ENCODE measurements at places on chromosomes 6 and 20.

GRCh38 chr6:113564371-113565171 is 292.6 kb upstream of the MARCKS start:
- no peak for DNase-seq

DNA sequence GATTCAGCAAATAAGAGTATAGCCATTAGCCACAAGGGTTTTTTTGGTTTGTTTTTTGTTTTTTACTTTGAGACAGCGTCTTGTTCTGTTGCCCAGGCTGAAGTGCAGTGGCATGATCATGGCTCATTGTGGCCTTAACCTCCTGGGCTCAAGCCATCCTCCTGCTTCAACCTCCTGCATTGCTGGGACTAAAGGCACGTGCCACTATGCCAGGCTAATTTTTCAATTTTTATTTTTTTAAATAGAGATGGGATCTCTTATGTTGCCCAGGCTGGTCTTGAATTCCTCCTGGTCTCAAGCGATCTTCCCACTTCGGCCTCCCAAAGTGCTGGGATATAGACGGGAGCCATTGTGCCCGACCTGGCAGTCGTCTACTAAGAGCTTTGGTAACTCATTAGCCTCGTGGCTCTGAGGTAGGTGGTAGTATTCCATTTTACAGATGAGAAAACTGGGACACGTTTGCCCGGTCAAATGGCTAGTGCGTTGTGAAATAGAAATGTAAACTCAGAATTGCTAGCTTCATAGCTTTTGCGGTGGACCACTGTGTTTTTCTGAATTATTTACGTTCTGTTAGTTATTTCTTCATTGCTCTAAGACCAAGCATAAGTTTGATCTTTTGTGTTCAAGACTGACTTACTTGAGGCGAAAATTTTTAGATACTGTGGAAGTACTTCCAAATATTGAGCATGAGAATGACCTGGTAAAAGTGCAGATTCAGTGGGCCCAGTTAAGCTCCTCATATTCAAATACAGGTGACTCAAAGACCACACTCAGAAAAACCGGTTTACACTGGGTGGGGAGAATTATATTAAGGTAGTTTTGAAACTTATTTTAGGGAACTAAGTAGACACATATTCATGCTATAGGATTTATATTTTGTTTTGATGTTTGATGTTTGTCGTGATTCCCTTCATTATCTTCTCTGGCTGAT is 2.1 kb downstream of the PANK2 start:
- DNase-seq = no peak

DNA sequence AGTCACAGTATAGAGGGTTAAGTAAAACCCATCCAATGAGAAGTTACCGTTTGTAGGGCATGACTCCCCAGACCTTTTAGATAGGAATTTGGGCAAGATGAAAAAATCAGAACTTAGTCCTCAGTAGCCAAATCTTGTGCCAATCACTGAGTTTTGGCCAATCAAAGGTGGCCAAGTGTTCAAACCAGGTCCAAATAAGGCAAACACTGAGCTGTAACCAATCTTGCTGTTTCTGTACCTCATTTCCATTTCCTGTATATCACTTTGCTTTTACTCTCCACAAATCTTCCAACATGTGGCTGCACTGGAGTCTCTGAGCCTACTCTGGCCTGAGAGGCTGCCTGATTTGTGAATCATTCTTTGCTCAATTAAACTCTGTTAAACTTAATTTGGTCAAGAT is 81.8 kb upstream of the GPR6 start:
- no peak for DNase-seq

DNA sequence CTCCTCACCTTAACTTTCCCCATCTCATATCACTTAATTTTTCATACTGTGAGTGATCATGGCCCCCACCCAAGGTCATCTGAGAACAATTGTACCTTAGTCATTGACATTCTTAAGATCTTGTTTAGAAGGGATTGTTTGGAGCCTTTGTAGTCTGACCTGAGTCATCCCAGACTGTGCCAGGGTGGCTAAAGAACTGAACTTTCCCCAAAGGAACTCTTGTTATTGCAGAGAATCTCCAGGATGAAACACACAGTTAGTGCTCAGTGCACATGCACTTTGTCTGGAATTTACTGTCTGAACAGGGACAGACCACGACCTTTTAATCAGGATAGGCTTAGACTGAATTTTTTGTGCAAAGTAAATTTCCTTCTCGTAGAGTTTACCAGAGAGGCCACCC is 112.6 kb upstream of the CCN2 start:
- no peak for DNase-seq

DNA sequence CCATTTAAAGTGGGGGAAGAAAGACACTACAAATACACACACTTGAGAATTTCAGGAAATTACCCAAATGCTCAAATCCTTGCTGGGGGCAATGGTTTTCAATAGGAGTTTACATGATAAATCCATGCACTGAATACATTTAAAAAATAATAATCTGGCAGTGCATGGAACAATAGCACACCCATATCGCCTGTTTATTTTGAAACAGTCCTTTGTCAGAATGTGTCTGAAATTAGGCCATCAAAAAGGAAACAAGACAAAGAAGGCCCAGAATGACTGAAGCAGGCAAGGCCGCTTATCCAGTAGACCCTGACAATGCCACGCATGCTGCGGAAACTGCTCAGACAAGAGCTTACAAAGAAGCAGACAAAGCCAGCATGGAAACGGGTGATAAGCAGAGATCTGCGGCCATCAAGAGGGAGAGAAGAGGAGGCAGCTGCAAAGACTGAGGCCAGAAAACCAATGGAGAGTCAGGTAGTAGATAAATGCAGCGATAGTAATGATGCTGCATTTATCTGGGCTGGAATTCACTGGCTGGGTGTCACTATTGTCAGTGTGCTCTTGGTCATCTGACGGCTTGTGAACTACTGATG is 211.9 kb upstream of the CNR1 start:
- no peak for DNase-seq

GRCh38 chr6:72390548-72390947 is 231.3 kb upstream of the KCNQ5 start:
- no peak for DNase-seq

GRCh38 chr6:137867685-137868509 is 838 bp downstream of the TNFAIP3 start:
- DNase-seq = peak; percentile 63

GRCh38 chr6:56843476-56844349 is 111.2 kb upstream of the BEND6 start:
- peak; percentile 58 for DNase-seq

- no peak for DNase-seq
Observed at GRCh38 chr6:160871320-160871719, 120.2 kb upstream of the MAP3K4 start.

GRCh38 chr20:16360668-16361067 is 212.6 kb downstream of the KIF16B start:
- no peak for DNase-seq

DNA sequence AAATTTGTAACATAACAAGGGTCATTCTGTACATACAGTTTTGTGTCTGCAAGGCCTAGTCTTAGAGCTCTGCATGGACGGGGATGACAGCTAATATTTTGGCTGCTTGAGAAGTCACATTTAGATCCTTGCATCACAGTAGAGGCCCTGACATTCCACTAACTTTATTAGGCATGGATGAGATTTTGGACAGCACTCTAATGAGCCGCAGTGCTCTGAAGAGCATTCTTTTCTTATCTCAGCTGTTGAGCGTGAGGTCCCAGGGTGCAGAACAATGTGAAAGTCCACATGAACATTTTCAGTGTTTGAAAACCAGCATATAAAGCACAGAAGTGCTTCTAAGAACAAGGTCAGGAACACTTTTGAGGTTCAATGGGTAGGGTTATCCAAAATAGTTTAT is 58.9 kb downstream of the IPCEF1 start:
- DNase-seq = no peak

DNA sequence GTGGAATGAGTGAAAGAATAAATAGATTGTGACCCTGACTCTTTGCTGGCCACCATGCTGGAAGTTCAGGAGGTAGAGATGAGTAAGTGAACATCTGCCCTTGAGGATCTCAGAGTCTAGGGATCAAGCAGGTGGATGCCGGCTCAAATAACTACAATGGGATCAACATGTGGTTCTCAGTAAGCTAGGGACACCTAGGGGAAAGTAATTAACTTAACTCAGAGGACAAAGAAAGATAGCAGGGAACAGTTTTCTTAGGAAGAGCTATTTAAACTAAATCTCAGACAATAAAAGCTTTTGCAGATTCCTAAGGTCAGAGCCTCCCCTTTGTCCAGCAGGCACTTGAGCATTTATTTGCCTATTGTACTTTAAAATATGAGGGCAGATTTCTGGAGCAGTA is 29.1 kb downstream of the SLC13A3 start:
- DNase-seq = no peak

- no peak for DNase-seq
Observed at GRCh38 chr6:154703124-154703523, 30.1 kb upstream of the SCAF8 start.

GRCh38 chr20:44209686-44210405 is 725 bp downstream of the OSER1 start:
- DNase-seq = no peak

DNA sequence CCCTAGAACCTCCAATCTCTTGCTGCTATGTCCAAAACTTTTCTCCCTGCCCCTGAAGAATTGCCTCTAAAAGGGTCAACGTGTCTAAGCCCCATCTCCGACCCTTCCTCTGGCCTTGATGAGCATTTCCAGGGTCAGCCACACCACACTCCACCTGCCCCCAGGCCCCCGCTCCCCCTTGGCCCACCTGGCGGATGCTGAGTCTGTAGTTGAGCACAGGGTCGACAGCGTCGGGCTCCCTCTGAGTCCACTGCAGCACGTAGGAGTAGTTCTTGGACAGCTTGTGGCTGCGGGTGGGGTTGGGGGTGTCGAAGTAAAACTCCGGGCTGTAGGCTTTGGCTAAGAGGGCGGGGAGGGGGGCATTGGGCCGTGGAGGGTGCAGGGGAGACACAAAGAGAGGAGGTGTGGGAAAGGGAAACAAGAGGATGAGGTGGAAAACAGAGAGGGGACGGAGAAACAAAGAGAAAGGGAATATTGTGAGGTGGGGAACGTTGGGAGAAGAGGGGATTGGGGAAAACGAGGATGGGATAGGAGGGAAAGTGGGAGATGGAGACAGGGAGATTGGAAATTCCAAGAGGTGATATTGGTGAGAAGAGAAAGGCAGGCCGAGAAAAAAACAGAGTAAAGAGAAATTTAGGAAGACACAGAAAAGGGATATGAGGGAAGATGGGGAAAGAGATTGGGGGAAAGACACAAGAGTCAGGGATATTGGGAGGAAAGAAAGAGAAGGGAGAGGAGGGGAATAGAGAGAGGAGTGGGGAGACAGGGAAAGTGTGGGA is 50.5 kb downstream of the MDGA1 start:
- no peak for DNase-seq

DNA sequence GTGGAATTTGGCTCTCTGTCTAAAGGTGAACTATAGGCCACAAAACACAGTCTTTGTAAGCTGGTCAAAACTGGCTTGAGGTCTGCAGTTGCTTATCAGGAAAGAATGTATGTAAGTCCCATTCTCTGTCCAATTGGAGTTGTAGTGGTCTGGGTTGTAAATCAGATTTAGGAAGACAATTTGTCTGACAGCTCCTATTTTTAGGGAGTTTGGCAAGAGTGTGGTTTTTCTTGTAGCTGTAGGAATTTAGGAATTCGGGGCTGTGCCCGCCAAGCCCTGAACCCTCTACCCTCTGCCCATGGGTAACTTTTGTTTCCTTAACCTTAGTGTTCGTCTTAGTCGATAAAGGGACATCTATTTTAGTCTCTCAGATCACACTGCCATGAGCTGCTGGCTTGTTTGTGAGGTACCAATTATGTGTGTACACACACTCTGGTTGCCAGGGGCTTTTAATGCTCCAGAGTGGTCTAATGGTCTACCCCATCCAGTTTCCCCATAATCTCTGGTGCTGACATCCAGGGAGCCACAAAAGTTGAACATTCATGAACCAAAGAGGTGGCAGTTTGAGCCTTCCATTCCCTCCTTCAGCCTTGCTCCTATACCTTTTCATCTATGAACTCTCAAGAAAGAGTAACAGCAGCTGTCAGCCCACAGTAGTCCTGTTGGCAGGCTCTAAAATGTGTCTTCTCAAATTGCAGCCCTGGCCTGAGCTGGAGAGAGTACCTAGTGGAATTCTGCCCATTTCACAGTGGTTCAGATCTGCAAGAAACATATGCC is 93.0 kb downstream of the ANKRD6 start:
- DNase-seq = no peak

GRCh38 chr6:153840039-153840850 is 198.8 kb upstream of the OPRM1 start:
- no peak for DNase-seq

GRCh38 chr6:106918115-106918514 is 56.4 kb downstream of the CD24 start:
- no peak for DNase-seq

- DNase-seq = no peak
Observed at GRCh38 chr6:129317931-129318820, 391.8 kb downstream of the ARHGAP18 start.

GRCh38 chr6:135210632-135211305 is 29.7 kb downstream of the MYB start:
- no peak for DNase-seq

DNA sequence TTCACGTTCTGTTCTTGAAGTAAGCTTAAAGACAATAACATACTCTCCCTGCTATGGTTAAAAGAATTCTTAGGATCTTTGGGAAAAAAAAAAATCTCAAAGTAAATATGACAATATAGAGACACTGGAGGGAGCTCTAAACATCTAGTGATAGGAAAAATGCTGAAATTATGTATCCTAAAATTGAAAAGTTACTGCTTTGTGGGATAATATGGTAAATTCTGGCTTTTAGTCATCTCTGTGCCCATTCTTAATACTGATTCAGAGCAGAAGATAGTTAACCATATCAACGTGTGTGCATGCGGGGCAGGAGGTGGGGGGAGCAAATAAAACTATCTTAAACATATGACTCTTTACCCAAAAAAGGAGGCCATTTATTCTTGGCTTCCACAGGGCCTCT is 165.4 kb downstream of the GMPR start:
- no peak for DNase-seq

- DNase-seq = no peak
Observed at GRCh38 chr20:46835418-46835817, 59.2 kb upstream of the EYA2 start.

GRCh38 chr6:105817370-105817769 is 268.8 kb upstream of the PRDM1 start:
- DNase-seq = no peak

- DNase-seq = no peak
Observed at GRCh38 chr6:100449239-100449691, 15.5 kb downstream of the SIM1 start.

DNA sequence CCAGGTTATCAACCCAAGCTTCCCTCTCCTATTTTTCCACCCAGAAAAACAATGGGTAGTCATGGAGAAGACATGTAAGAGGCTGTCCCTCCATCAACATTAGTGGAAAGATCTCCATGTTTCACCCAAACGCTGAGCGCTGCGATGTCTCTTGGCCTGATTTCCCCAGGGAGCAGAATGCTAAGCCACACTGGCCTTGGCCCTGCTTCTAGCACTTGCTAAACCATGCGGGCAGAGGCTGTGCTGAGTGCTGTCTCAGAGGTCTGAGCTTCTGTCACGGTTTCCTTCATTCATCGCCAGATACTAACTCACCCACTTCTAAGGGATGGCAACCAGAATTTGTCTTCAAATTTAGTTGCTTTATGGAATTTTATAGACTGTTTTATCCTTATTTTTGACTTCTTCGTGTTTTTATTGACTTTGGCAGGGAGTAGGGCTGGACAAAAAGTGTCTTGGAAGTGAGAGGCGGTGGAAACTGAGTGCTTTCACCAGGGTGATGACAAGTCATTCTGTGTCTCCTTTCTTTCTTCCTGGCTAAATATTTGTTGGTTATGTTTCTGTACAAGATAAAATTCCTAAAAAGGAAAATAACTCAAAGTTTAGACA is 181.4 kb upstream of the UST start:
- DNase-seq = no peak

- DNase-seq = no peak
Observed at GRCh38 chr6:164034602-164035140, 620.2 kb downstream of the QKI start.

- DNase-seq = no peak
Observed at GRCh38 chr6:70343313-70343712, 40.4 kb upstream of the COL9A1 start.
